ENCODE measurements at places on chromosomes 16 and 17. TPM values are rescaled to one million over a fixed set of nuclear protein-coding genes. Genes with fewer than 3 reads are reported as not detected.

- H3K27me3 ChIP-seq, result peaks cover 6% of the 10 kb centered on the region
- H3K4me3 ChIP-seq, result no peak overlapping the region
- no peaks in the 10 kb centered on the region for H3K4me1 ChIP-seq
- no peak overlapping the region for H3K27ac ChIP-seq
Observed at GRCh38 chr16:27973678-27974077, 89.8 kb downstream of the GSG1L start.

DNA sequence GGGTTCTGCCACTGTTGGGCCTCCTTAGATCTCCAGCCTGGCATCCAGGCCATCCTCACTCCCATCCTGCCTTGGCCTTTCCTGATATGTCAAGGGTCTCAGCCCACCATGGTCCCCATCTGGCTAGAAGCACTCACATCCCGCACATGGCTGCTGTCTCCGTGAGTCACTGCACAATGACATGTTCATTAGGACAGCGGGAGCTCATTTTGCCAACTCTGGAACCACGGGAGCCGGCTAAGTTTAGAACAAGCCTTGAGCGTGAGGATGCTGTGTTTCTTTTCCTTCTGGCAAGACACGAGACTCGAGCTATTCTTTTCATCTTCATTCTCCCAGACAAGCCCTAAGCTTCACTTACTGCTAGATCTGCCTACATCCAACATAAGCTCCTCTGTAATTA is 65.7 kb upstream of the KSR1 start:
- no peaks in the 10 kb centered on the region for H3K27me3 ChIP-seq
- no peaks in the 10 kb centered on the region for H3K36me3 ChIP-seq
- no peak for DNase-seq
- H3K27ac ChIP-seq, result no peak overlapping the region
- H3K4me3 ChIP-seq, result no peak overlapping the region

GRCh38 chr17:69728816-69729215 is 314.3 kb downstream of the MAP2K6 start:
- H3K4me3 ChIP-seq, result no peak overlapping the region
- H3K4me1 ChIP-seq, result no peaks in the 10 kb centered on the region
- H3K27ac ChIP-seq, result no peak overlapping the region
- no peak for DNase-seq
- no peaks in the 10 kb centered on the region for H3K27me3 ChIP-seq

GRCh38 chr17:31825961-31826691 is 32.9 kb downstream of the COPRS start:
- no peaks in the 10 kb centered on the region for H3K4me1 ChIP-seq
- H3K36me3 ChIP-seq, result no peaks in the 10 kb centered on the region
- no peak overlapping the region for H3K27ac ChIP-seq
- DNase-seq, result no peak
- H3K27me3 ChIP-seq, result no peaks in the 10 kb centered on the region
- no peak overlapping the region for H3K4me3 ChIP-seq

DNA sequence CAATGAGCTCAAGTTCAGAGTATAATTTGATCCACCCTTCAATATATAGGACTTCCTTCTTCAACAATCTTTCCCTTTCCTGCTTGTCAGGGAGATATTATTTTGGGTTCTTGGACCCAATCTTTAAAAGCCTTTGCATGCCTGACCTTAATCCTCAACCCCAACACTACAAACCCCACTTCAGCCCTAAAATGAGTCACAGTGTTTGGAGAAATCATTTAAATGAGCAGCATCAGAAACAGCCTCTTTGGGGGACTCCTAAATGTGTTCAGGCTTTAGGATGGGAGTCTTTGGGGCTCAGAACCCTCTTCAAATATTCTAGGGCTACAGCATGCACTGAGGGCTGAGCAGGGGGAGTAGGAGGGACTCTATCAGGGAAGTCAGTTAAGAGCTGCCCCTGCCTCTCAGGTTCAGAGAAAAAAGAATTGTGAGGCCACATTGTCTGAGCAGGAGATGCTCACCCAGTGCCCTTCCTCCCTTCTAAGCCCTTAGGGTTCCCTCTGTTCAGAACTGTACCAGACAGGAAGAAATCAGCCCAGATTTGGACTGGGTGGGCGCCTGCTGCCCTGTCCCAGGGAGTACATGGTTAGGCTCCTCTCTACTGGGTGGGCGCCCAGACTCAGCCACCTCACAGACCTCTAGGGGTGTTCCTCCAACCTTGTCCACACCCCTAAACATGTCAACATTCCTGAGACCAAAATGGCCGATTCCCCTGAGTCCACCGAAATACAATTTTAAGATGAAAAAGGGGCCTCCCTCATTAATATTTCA is 5.0 kb downstream of the NEUROD2 start:
- peaks cover 100% of the 10 kb centered on the region for H3K27me3 ChIP-seq
- DNase-seq, result no peak
- no peak overlapping the region for H3K27ac ChIP-seq
- H3K4me1 ChIP-seq, result peaks cover 31% of the 10 kb centered on the region
- H3K36me3 ChIP-seq, result no peaks in the 10 kb centered on the region

DNA sequence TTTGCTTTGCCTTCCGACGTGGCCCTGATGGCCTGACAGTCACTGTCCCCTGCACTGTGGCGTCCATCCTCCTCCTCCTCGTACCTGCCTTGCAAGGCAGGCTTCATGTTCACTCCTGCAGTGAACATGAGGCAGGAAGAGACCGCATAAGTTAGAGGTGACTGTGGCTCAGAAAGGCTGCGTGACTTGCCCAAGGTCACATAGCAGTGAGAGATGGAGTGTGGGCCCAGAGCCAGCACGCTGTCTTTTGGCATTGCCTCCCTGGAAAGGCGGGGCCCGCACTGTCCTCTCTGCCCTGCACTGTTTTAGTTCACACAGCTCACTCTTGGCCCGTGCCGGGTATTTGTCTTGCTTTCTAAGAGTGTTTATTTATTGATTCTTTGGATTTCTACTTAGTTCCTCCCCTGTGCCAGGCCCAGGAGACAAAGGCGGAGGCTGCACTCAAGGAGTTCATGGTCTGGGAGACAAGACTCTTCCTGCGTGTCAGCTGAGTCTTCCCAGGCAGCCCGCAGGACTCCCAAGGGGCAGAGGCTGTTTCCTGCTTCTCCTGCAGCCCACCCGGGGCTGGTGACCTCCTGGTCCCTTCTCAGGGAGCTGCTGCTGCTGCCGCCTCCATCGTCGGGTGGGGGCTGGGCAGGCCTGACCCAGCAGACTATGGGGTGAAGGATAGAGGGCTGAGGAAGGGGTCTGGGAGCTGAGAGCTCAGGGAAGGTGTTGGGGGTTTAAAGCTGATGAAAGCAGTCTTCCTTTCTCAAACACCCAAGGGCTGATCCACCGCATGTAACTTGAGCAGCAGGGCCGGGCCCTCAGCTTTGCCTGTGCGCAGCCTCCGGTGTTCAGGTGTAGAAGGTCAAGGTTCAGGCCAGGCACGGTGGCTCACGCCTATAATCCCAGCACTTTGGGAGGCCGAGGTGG is 12.7 kb downstream of the CYGB start:
- DNase-seq, result no peak
- no peak overlapping the region for H3K4me3 ChIP-seq
- H3K27ac ChIP-seq, result peak overlapping the region; percentile 36
- H3K27me3 ChIP-seq, result no peaks in the 10 kb centered on the region

- DNase-seq, result no peak
Observed at GRCh38 chr17:56289321-56289720, 136.0 kb downstream of the ANKFN1 start.

DNA sequence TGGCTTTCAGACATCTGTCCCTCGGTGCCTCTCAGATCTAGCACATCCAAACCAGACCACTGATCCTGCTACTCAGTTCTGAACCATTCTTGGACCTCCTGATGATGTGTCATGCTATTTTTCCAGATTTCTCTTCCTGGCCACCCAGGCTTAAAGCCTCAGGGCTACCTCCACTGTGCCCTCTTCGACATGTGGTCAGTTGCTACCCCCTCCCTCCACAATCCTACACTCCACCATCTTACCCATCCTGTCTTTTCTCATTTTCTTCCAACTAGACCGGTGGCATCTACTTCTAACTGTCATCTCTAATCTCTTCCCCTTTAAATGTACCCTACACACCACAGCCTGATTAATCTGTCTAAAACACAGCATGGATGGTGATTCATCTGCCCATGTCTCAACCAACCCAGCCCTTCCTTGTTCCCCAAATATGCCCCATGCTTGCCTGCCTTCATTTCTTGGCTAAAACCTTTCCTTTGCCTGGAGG is 478.6 kb downstream of the SLC39A11 start:
- H3K36me3 ChIP-seq, result no peaks in the 10 kb centered on the region
- no peak for DNase-seq
- no peaks in the 10 kb centered on the region for H3K4me1 ChIP-seq
- H3K27me3 ChIP-seq, result peaks cover 9% of the 10 kb centered on the region

- H3K36me3 ChIP-seq, result peaks cover 20% of the 10 kb centered on the region
- H3K4me3 ChIP-seq, result no peak overlapping the region
- H3K4me1 ChIP-seq, result no peaks in the 10 kb centered on the region
- no peak overlapping the region for H3K27ac ChIP-seq
Observed at GRCh38 chr17:48127371-48128051, 19.9 kb downstream of the SNX11 start.

DNA sequence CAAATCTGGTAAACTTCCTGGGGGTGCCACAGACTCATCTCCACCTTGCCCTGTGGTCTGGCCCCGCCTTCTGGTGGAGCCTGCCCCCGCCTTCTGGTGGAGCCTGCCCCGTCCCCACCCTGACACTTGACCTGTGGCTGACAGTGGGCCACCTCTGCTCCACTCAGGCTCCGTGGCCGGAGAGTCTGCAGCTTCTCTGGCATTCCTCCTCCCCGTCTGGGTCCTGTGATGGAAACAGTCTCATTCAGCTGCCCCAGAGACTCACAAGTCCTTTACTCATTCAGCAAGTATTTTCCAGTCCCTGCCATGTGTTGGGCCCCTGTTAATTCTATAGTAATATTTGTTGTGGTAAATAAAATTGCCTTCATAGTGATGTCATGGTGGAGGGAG is 21.0 kb upstream of the G6PC1 start:
- no peak for DNase-seq
- no peak overlapping the region for H3K27ac ChIP-seq
- H3K4me1 ChIP-seq, result no peaks in the 10 kb centered on the region
- no peaks in the 10 kb centered on the region for H3K27me3 ChIP-seq
- no peak overlapping the region for H3K4me3 ChIP-seq

DNA sequence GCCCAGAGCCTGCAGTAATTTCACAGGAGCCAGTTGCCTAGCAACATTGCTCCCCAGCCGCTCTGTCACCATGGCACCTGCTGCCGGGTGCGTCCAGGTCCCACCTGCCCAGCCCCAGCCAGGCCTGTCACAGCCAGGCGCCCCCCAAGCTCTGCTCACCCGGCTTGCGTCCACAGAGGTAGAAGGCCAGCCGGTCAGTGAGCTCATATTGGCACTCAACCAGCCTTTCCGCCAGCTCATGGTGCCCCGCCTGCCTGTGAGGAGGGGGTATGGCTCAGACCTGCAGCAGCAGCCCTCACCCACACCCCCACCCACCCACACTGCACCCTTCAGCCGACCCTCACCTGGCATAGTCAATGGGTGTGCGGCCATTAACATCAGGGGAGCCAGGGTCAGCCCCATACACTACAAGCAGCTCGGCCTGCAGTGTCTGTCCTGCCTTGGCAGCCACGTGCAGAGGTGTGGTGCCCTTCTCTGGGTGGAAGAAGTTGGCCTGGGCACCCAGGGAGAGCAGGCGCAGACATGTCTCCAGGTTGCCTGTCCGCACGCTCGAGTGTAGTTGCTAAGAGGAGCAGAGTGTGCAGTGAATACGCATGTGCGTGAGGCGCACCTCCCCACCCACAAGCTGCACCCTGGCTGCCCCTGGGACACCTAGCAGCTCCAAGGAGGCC is 7.7 kb downstream of the GIT1 start:
- no peak for DNase-seq
- H3K27ac ChIP-seq, result no peak overlapping the region
- no peaks in the 10 kb centered on the region for H3K27me3 ChIP-seq

DNA sequence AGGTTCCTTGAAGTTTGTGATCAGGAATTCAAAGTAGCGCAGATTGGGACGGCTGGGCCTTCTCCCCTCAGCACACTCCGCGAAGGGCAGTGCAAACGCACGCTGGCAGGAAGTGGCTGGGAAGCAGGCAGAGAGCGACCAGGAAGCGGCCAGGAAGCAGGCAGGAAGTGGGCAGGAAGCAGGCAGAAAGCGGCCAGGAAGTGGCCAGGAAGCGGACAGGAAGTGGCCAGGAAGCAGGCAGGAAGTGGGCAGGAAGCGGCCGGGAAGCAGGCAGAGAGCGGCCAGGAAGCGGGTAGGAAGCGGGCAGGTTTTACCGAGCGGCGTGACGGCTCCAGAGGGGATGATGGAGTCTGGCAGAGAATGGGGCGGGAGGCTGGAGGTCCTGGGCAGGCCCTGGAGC is 3.2 kb downstream of the DPEP1 start:
- no peaks in the 10 kb centered on the region for H3K4me1 ChIP-seq
- H3K27me3 ChIP-seq, result no peaks in the 10 kb centered on the region
- no peak overlapping the region for H3K4me3 ChIP-seq
- no peaks in the 10 kb centered on the region for H3K36me3 ChIP-seq

DNA sequence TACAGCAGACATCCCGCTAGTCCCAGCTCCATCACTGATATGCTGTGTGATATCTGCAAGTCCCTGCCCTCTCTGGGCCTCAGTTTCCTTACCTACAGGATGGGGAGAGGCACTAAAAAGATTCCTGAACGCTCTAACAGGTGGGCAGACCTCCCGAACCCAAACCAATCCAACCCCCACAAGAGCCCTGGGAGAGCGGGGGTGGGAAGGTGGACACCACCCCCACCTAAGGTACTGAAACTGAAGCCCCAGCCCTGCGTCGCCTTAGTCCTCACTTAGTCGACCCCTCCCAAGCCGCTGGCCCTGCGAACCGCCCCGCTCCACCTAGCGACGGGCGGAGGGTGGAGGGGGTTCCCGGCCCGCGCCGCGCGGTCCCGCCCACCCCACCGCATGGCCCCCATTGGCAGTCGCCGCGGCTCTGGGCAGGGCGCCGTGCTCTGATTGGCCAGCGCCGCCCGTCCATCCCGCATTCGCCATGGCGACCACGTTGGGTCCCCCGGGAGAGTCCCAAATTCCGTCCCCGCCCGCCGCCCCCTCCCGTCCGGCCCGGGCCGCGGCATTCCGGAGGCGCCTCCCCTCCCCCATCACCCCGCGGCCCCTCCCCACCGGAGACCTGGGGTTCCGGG is 578 bp downstream of the CCDC102A start:
- H3K4me3 ChIP-seq, result peak overlapping the region; percentile 91
- peaks cover 49% of the 10 kb centered on the region for H3K4me1 ChIP-seq
- H3K27ac ChIP-seq, result peak overlapping the region; percentile 92
- no peaks in the 10 kb centered on the region for H3K36me3 ChIP-seq

- no peak overlapping the region for H3K27ac ChIP-seq
- no peaks in the 10 kb centered on the region for H3K36me3 ChIP-seq
- no peak overlapping the region for H3K4me3 ChIP-seq
- H3K27me3 ChIP-seq, result no peaks in the 10 kb centered on the region
- DNase-seq, result no peak
Observed at GRCh38 chr16:83676086-83676485, 131.7 kb upstream of the HSBP1 start.

- H3K36me3 ChIP-seq, result no peaks in the 10 kb centered on the region
- DNase-seq, result peak; percentile 82
- H3K4me3 ChIP-seq, result peak overlapping the region; percentile 93
Observed at GRCh38 chr17:1398931-1399678, 917 bp downstream of the YWHAE start.

GRCh38 chr16:74079232-74079586 is 217.4 kb upstream of the PSMD7 start:
- H3K27ac ChIP-seq, result no peak overlapping the region
- no peaks in the 10 kb centered on the region for H3K36me3 ChIP-seq
- no peaks in the 10 kb centered on the region for H3K4me1 ChIP-seq
- DNase-seq, result no peak
- H3K4me3 ChIP-seq, result no peak overlapping the region

The TRIM37 gene
- total RNA-seq, result 20.3 TPM

The SOX8 gene
- total RNA-seq, result 0.81 TPM

The ASIC2 gene
- total RNA-seq, result not detected

The MYCBPAP gene
- 1.3 TPM for total RNA-seq

The LDHD gene
- 10.7 TPM for total RNA-seq

The TAT gene
- not detected for total RNA-seq

The PFN1 gene
- 457 TPM for total RNA-seq

The PABPN1L gene
- total RNA-seq, result not detected

The ATP5PD gene
- 155 TPM for total RNA-seq

The MON1B gene
- 54.2 TPM for total RNA-seq

The PKMYT1 gene
- 3.8 TPM for total RNA-seq

All from upper lobe of right lung (tissue), 1 donor.